Uterus (tissue), 4 donors: ENCODE measurements at places on chromosomes 11 and 22. TPM values are rescaled to one million over a fixed set of nuclear protein-coding genes. Genes with fewer than 3 reads are reported as not detected.

GRCh38 chr22:43921370-43921769 lies 2.2 kb upstream of the PNPLA3 start:
- no peaks in the 10 kb centered on the region for H3K4me1 ChIP-seq
- H3K4me3 ChIP-seq: no peak overlapping the region
- no peaks in the 10 kb centered on the region for H3K27me3 ChIP-seq
- no peaks in the 10 kb centered on the region for H3K36me3 ChIP-seq
- DNase-seq: no peak

- H3K36me3 ChIP-seq: no peaks in the 10 kb centered on the region
- no peak overlapping the region for H3K27ac ChIP-seq
- H3K27me3 ChIP-seq: no peaks in the 10 kb centered on the region
- no peaks in the 10 kb centered on the region for H3K4me1 ChIP-seq
These were observed 718.1 kb downstream of the NTM start for GRCh38 chr11:132088551-132088950.

DNA sequence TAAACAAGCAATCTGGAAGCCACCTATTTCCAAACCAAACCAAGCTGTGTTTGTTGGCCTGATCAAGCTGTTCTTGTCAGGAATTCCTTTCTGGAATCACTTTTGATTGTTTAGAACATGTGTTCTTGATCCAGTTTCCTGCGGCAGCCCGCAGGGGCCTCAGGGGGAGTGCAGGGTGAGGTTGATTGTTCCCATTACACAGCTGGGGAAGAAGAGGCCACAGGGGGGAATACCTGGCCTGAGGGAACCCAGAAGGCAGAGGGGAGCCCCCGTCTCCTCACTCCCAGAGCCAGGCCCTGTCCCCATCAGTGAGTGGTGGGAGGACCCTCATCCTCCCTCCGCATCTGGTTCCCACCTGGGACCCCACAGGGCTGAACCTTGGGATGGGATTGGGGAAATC lies 4.2 kb downstream of the MRGPRD start:
- H3K27me3 ChIP-seq: no peaks in the 10 kb centered on the region
- DNase-seq: no peak
- H3K4me1 ChIP-seq: no peaks in the 10 kb centered on the region
- no peaks in the 10 kb centered on the region for H3K36me3 ChIP-seq
- H3K27ac ChIP-seq: no peak overlapping the region

- no peak for DNase-seq
- H3K27ac ChIP-seq: no peak overlapping the region
- no peak overlapping the region for H3K4me3 ChIP-seq
- no peaks in the 10 kb centered on the region for H3K36me3 ChIP-seq
- no peaks in the 10 kb centered on the region for H3K4me1 ChIP-seq
- no peaks in the 10 kb centered on the region for H3K27me3 ChIP-seq
These were observed 15.6 kb downstream of the NPTXR start for GRCh38 chr22:38828191-38828590.

Gene IGLL1
- not detected for total RNA-seq

Gene SEZ6L
- 0.26 TPM for total RNA-seq

Gene SMC1B
- not detected for total RNA-seq

Gene C11orf71
- total RNA-seq: 4.1 TPM

Gene MED19
- 8.5 TPM for total RNA-seq
